MG63 (cell line): ENCODE measurements at places on chromosomes 6 and 20.

DNA sequence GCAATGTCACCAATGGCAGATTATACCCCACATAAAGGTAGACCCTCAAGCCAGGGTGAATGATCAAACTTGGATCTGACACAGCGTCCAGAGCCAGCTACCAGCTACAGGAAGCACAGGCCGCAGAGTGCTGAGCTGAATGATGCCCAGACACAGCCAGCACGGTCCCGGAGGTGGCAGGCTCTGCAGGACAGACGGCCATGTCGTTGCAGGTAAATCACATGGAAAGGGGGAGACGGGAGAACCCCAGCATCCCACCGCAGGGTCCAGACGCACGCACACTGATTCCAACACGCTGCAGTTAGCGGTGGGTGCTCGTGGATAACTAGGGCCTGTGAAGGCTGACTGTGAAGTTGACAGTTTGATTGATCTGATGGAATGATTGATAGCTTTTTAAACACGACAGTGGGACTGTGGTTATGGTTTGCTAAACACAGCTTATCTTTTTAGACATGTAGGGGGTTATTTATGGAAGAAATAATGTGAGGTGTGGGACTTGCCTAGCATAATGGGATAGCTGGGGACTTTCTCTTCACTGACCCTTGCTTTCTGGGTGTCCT is 228.5 kb downstream of the ERMARD start:
- DNase-seq = no peak

DNA sequence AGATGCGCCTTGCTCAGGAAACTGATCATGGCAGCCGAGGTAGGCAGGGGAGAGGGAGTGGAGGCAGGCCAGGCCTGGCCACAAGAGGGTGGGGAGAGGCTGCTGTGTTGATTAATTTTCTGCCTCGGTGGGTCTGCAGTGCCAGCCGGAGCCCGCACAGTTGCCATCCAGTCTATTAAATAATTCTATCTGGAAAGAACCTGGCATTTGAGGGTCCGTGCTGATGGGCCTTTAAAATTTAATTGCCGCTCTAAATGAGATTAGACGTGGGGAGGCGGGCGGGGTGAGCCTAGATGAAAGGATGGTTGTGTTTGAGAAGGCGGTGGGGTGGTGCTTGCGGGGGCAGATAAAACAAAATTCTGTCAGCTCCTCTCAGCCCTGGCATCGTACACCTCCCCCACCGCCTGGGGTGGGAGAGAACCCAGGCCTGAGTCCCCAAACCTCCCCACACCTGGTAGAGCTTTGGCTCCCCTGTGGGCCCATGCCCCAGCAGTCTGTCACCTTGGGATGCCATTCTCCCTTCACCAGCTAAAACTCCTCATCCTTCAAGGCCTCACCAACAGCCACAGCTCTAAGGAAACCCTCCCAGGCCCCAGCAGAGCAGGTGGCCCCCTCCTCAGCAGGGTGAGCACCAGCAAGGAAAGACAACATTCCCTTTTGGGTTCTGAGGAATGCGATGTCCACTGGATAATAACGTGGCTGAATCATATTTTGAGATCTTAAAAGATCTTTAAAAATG is 167.3 kb downstream of the GRM4 start:
- no peak for DNase-seq

DNA sequence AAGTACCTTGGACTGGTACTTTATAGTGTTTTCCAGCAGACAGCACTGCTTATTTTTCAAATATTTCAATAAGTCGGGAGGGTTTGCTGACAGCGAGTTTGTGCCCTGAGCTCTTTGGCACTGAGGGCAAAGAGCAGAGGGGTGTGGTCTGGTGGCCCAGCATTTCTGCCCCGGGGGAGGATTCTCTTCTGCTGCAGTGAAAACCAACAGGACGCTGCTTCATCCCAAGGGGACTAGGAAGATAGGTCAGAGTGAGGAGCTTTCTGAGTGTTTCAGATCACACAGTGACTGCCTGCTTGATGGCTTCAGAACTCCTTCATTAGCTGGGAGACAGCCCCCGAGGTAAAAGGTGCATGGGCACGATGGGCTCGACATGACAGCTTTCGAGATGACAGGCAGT is 8.6 kb downstream of the ULBP2 start:
- DNase-seq = no peak

- DNase-seq = no peak
These were observed 133.1 kb upstream of the BACH2 start for GRCh38 chr6:90429713-90430112.

DNA sequence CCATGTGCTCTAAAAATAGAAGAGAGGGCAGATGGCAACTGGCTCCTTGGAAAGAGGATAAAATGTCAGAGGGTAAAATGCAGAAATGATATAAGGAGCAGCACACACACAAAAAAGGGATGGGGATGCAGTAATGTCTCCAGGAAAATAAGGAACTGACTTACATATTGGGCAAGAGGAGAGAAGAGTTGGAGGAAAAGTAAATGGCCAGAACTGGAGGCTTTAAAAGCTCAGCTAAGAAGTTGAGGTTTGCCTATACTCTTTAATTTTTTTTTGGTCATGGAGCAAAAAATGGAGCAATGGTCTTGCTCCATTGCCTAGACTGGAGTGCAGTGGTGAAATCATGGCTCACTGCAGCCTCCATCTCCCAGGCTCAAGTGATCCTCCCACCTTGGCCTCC is 93.7 kb downstream of the SULF2 start:
- DNase-seq = no peak

- no peak for DNase-seq
These were observed 301.2 kb upstream of the SGK1 start for GRCh38 chr6:134619077-134619476.

DNA sequence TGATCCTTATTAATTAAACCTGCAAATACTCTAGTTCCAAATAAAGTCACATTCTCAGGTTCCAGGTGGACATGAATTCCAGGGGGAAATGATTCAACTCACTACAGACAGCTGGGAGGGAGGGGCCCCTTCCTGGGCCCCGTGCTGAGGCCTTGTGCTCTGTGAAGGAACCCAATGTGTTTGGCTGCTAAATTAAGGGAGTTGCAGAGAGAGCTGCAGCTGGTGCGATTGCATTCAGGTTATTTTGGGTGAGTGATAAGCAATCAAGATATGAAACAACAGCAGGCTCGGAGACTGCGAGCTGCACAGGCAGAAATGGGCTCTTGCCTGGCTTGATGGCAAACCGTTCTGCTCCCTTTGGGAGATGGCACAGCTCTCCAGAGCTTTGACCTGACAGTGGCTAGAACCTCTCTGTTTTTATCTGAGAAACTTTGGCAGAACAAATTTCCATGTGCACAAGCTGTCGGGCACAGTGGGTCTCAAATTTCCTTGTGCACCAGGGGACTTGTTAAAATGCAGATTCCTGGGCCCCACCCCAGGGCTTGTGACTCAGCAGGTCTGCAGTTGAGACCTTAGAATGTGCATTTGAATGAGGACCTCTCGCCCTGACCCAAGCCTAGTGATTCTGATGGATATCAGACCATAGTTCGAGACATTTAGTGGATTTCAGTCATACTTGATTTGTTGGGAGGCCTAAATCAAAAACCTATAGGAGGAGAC is 9.8 kb downstream of the MAPK13 start:
- no peak for DNase-seq

DNA sequence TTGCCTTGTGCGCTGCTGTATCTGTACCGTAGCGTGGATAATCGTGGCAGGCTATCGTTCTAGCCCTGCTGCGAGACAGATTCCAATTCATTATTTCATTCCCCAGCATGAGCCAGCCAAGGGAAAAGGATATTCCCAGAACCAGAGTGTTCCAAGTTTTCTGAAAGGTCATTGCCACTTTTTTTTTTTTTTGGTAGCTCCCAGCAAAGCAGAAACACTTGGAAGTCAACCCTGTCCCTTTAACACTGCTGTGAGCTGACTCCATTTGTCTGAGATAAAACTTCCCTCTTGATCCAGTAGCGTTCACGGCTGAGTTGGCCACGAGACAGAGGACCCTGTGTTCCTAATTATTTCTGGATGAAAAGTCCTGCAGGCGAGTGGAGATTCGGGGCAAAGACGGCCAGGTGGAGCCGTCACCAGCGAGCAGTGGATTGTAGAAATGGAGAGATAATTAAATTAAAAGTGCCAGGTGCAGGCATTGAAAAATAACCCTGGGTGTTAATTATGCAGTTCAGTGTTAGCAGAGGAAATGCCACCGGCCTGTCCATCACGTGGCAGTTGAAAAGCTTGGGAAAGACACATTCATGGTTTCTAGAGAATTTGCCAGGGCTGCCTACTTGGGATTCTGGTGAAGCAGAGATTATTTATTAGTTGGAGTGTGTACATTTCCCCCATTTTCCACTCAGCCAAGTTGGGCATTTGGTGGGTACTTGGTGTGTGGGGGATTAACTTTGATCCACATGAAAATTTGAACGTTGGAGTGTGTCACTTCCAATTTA is 164.2 kb downstream of the SLC24A3 start:
- DNase-seq = no peak

GRCh38 chr6:115514656-115515055 is 546.0 kb downstream of the FRK start:
- no peak for DNase-seq

DNA sequence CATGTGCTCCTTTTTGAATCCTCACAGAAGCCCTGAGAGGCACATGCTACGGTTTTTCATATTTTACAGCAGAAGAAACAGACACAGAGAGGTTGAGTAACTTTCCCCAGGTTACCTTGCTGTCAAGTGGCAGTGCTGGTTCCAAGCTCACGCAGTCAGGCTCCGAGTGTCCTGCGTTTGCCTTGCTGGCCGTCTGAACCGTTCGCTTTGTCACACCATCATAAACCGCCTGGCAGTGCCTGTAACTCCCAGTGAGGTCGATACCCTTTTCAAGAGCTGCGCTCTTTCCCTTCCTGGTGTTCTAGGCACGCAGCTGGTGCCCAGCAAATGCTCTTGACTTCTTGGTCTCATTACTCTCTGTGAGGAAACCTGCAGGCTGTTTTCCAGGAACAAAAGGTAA is 31.3 kb upstream of the KCNG1 start:
- no peak for DNase-seq

GRCh38 chr6:93120154-93120742 is 299.1 kb downstream of the EPHA7 start:
- no peak for DNase-seq

GRCh38 chr6:36633915-36634314 is 39.8 kb downstream of the SRSF3 start:
- DNase-seq = peak; percentile 48

DNA sequence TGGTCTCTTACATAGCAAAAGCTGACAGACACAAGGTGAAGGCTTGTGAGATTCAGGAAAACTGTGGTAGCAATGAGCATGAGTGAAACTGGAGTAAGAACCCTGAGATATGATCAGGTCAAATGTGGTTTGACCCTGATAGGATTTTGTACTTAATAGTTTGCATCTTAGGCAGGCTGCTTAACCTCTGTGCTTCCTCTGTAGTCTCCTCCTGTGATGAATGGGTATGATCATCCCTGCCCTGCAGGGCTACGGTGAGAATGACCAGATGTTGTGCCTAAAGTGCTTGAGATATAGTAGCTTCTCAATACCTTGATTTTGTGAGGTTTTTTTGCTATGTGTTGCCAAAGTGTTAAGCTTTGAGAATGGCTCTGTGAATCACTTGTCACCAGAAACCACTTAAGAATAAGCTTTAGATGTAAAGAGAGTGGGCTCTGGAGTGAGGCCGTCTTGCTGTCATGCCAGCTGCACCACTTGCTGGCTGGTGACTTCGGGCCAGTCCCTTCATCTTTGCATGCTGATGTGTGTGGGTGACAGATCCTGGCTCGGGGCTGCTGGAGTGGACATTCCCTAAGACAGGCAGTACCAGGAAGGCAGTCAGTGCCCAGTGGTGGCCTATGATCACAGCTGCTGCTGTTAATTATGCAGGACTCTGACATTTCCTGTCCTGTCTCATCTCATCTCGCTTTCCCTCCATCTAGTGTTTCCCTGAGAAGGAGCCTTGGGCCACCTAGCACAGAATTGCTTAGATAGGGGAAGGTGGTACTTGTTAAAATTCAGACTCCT is 254.7 kb downstream of the NFATC2 start:
- no peak for DNase-seq

DNA sequence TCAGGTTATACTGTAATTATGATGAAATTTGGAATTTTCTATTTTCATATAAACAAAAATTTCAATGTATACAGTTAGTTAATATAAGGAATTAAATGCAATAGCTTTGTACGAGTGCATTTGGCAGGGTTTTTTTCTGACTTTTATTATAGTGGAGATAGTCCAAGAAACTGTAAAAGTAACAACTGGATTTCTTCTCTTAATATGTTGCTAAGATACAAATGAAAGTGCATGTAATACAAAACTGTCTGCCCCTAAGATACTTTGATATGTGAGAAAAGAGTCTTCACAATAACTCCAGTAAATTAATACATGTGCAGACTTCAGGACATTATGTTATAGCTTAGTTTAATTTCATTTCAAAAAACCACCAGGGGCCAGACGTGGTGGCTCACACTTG is 721.4 kb downstream of the CBLN4 start:
- no peak for DNase-seq

DNA sequence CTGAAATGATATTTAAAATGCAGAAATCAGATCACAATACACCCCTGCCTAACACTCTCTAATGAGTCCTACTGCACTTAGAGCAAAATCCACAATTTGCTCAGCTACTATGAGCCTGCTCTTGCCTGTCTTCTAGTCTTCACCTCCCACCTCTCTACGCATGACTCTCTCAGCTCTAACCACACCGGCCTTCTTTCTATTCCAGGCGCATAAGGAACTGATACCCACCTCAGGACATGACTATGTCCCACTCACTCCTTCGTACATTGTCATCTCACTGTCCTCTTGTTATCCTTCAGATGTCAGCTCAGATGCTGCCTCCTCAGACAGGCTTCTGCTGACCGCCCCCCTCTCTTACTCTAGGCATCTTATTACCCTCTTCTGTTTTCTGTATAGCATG is 201.0 kb upstream of the FLRT3 start:
- no peak for DNase-seq
